ENCODE measurements at places on chromosomes 3 and 15. TPM values are rescaled to one million over a fixed set of nuclear protein-coding genes. Genes with fewer than 3 reads are reported as not detected.

DNA sequence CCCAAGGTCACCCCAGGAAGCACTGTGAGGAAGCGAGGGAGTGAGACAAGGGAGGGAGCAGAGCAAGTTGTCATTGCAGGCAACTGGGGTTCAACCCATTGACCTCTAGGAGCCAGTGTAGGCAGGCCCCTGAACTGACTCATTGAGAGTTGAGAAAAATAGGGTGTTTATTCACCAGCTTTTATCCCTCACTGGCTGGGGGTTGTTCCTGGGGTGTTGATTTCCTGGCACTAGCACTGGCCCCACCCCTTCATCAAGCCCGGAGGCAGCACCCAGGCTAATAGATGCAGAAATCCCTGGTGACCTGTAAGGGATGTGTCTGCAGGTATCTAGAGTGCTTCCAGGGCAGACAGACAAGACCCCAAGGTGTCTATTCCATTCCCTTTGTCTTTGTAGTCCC, 183.9 kb downstream of the ARRDC4 start:
- no peak for DNase-seq

DNA sequence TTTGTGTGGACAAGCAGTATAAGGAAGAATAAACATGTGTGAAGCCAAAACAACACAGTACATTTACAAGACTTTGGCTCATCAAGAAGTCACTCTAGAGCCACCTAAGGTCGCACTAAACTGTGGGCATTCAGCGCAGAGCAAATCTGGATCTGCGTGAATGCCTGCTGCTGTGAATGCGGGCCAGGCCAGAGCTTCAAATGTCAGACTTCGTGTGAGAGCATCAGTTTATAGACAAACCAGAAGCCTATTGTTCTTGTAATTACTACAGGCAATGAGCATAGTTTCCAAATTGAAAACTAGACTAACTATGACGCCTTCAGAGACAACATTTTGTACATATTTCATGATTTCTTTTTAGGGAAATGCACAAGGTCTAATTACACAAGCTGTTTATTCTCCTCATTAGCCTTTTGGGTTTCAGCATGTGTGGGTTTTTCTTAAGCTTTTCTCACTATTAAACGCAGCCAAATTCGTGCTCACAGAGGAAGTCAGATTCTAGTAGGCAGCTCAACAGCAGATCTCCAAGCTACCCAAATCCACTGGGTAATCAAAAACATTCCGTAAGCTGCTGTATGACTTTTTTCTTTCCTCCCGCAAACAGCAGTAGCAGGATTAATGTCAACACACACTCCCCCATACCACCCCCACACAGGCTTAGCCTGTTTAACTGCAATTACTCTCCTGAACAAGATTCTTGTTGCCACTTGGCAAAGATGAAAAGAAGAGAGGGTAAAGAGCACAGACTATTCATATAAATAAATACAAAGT, 84.5 kb upstream of the SETMAR start:
- peak; percentile 63 for DNase-seq

DNA sequence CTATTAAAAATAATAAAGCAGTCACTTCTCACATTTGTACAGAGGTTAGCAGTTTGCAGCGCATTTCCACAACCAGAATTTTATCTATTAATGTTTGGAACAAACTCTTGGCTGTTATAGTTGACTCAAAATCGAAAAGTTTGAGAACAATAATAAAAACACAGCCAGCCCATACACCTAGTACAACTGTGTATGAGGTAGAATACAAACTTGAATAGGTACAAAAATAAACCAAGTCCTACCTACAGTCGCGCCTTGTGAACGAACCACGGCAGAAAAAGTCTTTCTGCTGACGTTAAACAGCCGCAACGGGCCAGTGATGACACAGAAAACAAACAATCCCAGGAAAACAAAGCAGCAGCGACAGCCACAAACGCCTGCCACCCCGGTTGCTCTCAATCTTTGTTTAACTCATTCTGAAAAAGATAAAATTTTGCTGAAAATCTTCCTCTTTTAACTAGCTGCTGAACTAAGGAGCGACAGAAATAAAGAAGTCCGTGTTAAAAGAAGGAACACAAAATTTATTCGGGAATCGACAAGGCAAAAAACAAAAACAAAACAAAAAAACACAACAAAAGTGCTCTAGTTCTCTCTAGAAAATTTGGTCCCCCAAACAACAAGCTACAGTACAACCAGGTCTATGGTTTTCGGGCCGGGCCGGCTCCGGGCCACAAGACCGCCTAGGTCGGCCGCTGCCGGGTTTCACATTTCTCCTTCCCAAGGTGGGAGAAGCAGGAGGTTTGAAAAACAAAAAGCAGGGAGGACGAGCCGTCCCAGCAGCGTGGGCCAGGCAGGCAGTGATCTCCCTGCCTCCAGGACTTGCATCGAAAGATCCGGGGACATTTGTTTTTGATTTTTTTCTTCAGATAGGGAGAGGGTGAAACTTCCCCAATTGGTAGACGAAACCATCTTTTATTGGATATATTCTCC, 2.9 kb downstream of the FOXL2 start:
- DNase-seq, result peak; percentile 62

DNA sequence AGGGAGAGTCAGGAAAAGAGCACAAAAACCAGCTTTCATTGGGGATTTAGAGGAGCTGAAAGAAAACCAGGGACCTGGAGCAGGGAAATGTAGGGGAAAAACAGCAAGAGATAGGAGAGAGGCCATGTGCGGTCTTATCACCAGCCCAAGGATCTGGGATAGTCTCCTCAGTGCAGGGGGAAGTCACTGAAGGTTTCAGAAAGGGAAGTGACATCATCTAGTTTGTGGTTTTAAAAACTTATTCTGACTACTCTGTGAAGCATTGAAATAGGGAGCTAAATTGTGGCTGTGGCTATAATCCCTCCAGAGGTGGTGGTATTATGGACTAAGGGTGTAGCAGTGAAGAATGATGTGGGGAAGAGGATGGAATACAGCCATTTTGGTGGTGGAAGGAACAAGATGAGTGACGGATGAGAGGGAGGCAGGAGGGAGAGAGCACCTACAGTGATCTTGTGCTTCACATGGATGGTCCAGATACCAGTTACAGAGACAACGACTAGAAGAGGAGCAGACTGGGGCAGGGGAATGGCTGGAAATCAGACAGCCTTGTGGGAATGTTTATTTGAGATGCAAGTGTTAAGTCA, 72.7 kb downstream of the HMG20A start:
- DNase-seq, result no peak

GRCh38 chr3:15269091-15269989, 63.0 kb downstream of the SH3BP5 start:
- DNase-seq, result no peak

GRCh38 chr3:45479621-45480035, 91.3 kb downstream of the LARS2 start:
- no peak for DNase-seq

GRCh38 chr3:98628317-98628716, 34.9 kb upstream of the CPOX start:
- DNase-seq, result no peak

DNA sequence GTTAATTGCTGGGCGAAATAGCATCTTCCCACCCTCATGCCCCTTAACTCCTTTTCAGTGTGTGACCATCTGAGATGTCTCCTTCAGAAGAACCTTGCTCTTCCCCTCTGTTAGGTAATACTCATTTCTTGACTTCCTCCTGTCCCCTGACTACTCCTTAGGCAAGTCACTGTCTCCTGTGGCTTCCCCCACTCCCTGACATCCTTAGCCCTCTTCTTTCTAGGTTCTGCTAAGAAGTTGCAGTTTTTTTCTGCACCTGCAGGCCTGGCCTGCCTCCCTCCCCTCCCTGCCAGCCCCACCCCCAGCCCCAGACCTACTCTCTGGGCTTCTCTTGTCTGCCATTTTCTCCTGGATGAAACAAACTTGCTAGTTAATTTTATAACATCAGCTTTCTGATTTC, 15.2 kb upstream of the EID1 start:
- no peak for DNase-seq

DNA sequence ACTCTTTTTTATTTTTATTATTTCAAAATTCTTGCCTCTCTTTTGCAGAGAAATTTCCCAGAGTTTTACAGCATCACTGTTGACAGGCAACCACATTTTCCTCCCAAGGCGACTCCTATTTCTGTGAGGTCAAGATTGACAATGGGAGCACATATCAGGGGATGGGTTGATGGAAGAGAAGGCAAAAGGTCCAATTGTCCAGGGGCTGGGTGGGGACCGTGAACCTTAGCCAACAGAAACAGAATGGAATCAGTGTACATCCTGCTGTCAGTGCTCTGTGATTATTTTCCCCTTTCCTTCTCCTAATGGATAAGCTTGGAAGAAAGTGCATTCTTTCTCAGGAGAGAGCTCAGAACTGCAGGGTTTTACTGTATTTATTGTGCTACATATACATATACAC, 42.4 kb downstream of the CNTN6 start:
- no peak for DNase-seq

GRCh38 chr3:167057581-167057980, 322.5 kb downstream of the ZBBX start:
- no peak for DNase-seq

DNA sequence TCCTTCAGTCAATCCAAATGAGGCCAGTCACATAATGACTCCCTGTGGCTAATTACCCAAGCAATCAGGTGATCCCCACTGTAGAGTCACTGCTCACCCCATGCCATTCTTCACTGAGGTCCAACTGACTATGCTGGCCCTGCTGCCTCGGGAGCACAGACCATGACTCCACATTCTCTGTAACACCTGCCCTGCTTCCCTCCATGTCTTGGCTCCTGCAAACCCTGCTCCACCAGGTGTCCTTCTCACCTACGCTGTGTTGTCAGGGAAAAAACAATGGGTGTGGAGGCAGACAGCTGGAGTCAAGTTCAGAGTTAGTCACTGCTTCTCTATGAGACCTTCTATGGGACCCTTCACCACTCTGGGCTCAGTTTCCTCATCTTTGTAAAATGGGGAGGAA, 6.1 kb upstream of the SFMBT1 start:
- no peak for DNase-seq

- DNase-seq, result no peak
These were observed 230.4 kb upstream of the DCBLD2 start for GRCh38 chr3:99131876-99132275.

DNA sequence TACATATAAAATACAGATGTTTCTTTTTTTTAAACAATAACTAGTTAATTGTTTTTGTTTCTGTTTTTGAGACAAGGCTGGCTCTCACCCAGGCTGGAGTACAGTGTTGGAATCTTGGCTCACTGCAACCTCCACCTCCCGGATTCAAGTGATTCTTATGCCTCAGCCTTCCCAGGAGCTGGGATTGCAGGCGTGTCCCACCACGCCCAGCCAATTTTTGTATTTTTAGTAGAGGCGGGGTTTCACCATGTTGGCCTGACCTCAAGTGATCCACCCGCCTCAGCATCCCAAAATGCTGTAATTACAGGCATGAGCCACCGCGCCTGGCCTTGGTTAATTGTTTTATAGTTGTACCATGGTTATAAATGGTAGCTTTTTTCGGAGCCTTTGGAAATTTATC, 72.3 kb downstream of the PIAS1 start:
- no peak for DNase-seq

DNA sequence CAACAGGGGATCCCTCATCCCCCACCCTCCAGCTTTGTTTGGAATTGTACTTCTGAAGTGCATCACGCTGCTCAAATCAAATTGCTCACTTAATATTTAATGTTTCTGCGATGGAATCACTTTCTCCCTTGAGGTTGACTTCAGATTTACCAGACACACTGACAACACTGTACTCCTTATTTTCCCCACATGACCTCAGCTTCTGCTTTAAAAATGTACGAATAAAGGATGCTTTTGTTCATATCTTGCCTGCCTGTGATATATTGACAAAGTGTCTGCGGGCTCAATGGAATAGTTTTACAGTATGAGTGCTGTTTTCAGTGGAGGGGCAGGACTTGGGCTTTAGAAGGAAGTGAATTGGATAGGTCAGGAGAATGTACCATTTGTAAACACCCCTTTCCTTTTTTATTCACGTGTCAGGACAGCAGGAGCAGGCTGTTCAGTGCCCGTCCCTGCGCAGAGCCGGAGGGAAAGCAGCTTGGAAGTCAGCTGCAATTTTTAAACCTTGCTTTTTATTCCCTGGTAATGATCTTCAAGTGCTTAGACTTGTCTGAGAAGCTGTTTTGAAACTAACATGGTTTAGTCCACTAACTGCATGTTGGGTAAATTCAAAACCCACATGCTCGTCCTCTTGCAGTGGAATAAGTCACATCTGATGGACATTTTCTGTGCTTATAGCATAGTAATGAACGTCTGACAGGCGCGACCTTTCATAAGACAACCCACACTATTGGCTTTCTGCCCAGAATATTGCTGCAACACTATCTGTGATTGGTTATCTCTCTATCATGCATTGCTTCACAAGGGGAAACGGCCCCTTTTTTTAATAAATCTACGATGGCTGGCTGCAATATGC, 29.9 kb downstream of the MBNL1 start:
- DNase-seq, result peak; percentile 99

DNA sequence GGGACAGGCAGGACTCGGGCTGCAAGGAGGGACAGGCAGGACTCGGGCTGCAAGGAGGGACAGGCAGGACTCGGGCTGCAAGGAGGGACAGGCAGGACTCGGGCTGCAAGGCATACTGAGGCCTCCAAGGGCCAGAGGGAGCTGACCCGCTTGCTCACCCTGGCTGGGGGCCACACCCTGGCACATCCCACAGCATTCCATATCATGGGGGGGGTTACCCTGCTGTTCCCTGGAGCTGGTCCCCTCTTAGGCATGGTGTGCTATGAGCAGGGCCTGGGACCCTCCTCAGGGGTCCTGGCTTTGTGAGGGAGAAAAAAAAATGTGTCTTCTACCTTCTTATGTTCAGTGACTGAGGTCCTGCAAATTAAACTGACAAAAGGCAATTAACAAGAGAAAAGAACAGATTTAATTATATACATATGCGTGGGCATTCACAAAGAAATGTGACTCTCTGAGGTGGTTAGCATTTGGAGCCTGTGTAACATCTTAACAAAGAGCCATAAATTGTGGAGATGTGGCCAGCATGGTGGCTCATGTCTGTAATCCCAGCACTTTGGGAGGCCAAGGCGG, 97.6 kb upstream of the ALDH1A3 start:
- no peak for DNase-seq

LMLN gene
- total RNA-seq, result 13.6 TPM

CLRN1 gene
- not detected for total RNA-seq

SLC28A1 gene
- 0.06 TPM for total RNA-seq

CNTN6 gene
- 22.7 TPM for total RNA-seq

TMC3 gene
- total RNA-seq, result not detected

MUC4 gene
- 32.0 TPM for total RNA-seq

CHRNB4 gene
- not detected for total RNA-seq

CYP11A1 gene
- total RNA-seq, result 0.97 TPM

MRPL46 gene
- total RNA-seq, result 22.4 TPM

ETV5 gene
- 53.9 TPM for total RNA-seq

MAPKBP1 gene
- 25.7 TPM for total RNA-seq
